ENCODE measurements at places on chromosomes 11 and 22.

GRCh38 chr11:113894421-113894996 is 10.1 kb upstream of the HTR3B start:
- DNase-seq: no peak

GRCh38 chr11:127334466-127334865 is 333.9 kb upstream of the KIRREL3 start:
- no peak for DNase-seq

- DNase-seq: no peak
Observed at GRCh38 chr11:837990-838307, 4.4 kb downstream of the POLR2L start.

DNA sequence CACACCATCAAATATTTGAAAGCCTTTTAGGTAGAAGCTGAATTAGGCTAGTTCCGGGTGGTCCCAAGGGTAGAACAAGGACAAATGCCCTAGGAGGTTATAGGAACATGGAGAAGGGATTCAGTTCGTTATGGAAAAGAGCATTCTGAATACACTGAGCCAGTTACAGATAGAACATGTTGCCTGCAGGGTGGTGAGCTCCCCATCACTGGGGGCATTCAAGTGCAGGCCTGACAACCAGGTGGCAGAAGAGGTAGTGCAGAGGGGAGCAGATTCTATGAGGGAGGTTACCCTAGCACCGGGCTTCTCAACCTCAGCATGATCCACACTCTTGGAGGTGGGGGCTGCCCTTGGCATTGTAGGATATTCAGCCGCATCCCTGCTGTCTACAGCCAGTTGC is 24.2 kb downstream of the LIF start:
- no peak for DNase-seq

GRCh38 chr11:115290893-115291292 is 213.3 kb downstream of the CADM1 start:
- no peak for DNase-seq

DNA sequence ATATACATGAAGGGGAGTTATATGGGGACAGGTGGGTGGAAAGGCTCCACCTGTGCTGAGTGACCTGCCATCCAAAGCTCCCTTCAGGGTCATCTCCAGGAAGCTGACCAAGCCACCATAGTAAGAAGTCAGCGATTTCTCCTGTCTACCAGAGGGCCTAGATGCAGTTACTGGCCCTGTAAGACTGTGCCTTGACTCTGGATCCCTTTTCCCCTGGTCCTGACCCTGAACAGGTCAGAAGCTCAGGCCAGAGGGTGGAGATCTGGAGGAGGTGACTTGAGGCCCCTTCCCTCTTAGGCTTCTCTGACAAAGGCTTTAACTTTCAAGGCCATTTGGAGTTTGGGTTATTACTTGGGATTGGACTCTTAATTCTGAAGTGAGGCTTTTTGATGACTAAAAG is 69.7 kb downstream of the GDPD4 start:
- no peak for DNase-seq

DNA sequence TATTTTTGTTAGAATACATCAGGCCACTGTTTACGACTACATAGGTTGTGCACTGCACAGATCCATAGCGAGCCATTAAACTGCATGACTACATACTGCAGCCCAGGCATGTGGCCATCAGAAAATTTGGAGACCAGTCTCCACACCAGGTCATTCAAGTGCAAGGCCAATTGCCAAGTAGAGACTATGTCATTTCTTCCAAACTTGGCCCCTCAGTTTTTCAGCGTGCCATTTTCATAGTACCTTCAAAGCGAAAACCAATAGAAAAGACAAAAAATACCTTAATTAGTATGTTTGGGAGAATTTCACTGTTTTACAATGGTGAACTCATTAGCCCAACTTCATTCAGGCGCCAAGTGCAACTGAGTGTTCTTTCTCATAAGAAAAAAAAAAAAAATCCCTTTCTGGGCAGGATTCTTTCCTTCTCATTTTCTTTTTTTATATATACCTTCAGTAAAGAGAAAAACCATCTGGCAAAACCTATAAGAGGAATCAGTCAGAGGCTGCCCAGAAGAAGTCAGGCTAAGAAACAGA is 30.4 kb downstream of the PAMR1 start:
- DNase-seq: no peak

DNA sequence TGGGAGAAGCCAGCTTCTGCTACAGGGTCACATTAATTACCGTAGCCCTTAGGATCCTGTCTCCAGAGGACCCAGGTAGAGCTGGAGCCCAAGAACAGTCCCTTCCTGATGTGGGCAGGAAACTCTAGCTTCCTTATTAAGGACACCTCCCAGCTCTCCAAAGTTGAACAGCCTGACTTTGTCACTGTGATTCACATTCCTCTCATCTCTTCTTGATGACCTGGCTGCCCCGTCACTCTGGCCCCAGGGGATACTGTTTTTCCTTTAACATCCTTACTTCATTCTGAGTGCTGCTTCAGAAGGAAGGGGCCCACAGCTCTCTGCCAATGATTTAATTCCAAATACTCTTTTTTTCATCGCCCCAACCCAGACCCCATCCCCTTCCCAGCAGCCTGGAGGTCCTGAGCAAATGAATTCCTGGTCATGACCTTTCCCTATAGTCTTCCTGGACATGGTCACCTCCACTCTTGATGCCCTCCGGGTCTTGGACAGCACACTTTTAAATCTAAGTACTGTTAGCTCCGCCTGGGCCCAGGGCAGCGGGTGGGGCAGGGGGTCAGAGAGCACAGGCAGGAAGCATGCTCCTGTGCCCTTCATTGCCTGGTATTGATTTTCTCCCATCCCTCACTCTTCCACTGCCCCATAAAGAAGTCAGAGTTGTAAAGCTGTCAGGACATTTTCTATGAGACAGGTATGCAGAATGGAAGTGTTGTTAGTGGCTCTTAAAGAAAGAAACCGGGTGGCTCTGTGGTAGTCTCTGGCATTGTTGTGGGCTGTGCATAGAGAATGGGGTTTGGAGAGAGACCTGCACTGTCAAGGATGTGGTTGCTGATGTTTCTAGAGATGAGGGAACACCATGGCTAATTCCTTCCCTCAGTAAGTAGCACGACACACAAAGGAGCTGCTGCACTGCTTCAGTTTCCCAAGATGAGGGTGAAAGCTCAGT is 22.3 kb upstream of the SPON1 start:
- no peak for DNase-seq

DNA sequence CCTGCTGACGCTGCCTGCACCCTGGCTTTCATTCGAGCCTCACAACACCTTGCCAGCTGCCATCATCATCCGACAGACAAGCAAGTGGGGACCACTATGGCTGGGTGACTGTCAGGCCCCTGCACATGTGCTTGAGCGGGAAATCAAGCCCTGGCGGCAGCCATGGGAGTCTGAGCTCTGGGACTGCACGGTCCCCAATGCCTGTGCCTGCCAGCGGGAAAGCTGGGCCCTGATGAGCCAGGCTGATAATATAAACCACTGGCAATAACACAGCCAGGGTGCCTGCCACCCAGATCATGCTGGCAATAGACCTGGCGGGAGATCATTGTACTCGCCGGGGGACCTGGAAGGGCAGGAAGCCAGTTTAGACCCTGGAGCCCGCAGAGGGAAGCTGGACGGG is 2.5 kb downstream of the FGF3 start:
- DNase-seq: no peak

GRCh38 chr22:47634347-47634746 is 871.9 kb downstream of the TBC1D22A start:
- DNase-seq: no peak

DNA sequence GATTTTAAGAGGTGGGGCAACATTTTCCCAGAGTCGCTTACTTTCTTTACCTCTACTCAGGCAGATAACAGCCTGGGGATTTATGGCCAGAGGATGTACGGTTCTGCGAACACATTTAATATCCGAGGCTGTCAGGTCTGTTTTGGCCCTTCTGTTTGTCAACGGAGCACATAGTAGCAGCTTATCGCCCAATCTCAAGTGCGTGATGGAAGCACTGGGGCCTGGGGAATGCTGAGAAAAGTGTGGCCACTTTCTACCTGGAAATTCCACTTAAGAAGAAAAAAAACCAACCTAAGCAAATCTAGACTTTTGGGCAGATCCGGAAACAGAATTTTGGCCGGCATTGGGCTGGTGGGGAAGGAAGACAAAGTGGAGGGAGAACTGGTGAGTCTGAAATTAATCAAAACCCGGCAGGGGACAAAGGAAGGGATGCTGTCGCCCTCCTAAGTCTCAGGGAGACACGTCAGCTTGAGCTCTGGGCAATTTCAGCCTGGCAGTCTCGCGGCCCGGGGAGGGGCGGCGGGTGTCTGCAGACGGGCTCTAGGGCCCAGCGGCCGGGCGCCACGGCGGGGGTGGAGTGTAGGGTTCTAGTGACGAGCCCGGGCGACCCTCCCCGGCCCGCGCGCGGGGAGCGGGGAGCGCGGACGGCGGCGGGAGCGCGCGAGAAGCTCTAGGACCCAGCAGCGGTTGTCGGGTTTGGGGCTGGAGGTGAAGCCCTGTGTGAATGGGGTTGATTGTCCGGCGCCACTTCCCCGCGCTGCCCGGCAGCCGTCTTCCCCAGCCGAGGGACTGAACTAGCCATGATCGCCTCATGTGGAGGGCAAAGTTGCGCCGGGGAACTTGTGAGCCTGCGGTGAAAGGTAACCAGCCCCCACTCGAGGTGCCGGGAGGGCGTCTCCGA is at the start of gene AMOTL1:
AMOTL1 (plus strand) TSS at position 656 of the 901 bp plus-strand sequence; CDS start at position 812, 156 bp downstream.
- DNase-seq: peak; percentile 5

DNA sequence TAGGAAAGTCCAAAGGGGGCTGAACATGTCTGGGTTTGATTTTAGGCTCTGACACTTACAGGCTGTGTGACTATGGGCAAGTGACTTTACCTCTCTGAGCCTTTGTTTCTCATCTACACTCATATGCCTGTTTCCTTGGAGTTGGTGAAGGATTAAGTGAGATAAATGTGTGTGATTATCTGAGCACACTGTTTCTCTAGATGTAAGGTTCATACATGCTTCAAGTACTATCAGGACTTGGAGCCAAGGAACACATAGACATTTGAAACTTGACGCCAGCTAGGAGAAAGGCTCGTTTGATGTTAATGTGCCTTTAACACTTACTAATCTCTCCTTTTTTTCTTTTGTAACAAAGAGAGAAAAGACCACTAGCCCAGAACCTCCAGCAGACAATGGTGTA is 9.7 kb downstream of the CRYBB1 start:
- no peak for DNase-seq

DNA sequence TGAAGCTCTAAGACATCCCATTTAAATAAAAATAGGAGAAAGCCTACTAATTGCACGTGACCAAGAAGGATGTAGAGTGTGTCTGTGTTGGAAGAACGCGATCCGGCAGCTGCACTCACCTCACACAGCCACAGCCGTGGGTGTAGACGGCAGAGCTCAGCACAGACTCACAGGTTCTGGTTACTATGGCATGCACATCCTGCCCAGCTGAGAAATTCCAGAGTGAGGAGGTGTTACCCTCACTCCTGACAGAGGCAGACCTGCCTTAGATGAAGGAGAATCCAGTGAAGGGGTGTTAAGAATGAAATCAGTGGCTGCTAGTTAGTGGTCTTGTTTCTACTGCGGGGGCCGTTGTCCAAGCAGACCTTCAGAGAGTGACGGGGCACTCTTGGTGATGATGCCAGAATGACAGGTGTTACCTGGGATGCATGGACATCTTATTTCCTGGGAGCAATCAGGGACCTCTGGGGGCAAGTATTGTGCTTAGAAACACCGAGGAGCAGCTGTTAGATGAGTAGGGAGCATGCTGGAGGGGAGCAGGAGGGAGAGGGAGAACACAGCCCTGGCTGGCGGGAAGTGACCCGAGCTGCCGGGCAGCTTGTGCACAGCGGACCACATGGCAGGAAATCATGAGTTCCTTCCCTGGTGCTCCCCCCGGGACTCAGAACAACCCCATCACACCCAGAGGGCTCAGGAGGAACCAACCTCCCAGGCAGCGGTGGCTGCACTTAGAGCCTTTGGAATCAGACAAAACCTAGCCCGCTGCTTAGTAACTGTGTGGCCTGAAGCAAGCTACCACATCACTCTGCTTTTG is 12.3 kb downstream of the KCNJ5 start:
- DNase-seq: no peak

DNA sequence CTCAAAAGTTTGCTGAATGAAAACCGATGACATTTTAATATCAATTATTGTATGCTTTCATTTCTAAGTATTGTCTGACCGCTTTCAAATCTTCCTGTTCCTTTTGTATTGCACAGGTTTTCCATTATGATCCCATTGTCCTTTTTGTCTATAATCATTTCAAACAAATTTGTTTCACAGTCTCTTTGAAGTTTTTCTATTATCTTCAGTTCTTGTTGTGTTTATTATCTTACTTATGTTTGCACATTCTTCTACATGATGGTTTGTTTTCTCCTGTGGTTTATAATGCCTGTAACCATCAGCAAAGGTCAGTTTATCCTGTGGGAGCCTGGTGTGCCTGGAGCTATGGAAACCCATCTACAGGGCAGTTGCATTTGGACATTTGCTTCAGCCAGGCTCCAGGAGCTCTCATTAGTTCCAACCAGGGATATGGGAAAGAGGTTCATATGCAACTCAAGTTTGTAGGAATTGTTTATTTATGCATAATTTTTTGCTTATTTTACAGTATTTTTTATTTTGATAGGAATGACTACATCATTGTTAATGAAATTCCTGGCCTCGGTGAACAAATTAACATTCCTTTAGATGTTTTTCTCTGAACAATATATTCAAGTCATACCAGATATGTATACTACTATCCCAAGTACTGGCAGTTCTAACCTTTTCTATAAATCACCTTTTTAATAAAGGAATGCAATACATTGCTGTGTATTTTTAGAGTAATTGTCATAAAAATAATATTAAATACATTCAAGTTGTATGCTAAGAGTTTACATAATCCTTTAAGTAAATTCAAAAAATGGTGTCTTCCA is 179.2 kb downstream of the SBF2 start:
- DNase-seq: no peak

DNA sequence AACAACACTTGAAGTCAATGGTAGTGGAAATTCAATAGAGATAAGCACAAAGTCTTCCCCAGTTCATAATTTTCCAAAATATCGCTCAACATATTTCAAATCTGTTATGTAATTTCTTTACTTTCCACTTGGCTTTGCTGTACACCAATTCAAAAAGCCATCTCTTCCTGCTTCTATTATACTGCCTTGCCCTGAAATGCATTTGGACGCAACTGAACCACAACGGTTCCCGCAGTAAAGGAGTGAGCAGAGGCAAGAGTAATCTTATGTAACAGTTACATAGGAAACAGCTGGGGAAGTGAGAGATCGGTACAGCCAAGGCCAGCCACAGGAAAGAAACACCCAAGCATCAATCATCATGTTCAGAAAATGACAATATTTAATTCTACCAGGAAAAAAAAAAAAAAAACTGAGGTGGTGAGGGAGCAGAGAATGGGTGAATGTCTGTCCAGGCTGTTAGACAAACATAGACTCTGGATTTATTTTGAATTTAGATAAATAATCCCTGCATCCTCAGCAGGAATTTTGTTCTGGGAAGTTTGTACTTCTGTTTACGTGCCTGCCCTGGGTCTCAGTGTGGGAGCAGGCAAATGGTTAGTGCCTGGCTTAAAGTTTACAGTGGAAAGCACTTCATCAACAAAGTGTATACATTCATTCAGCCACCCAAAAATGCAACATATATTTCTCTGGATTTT is 392.2 kb downstream of the ETS1 start:
- DNase-seq: peak; percentile 5

DNA sequence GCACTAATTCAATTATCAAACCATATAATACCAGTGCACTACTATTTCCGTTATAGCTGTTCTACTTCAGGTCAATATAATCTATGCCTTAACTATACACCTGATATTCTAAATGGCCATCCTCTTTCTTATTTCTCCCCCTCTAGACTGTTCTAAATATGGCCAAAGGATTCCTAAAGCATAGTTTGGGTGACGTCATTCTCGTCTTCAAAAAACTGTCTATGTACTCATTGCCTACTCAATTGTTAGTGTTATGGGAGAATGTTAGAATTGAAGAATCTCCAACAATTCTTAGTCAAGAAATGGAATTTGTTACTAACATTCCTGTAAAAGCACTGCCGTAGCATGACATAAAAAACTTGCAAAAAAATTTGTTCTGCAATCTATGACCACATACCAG is 431.1 kb upstream of the ANO3 start:
- no peak for DNase-seq
